Thoracic aorta (tissue), 2 donors: ENCODE measurements at places on chromosomes 6 and 20. TPM values are rescaled to one million over a fixed set of nuclear protein-coding genes. Genes with fewer than 3 reads are reported as not detected.

DNA sequence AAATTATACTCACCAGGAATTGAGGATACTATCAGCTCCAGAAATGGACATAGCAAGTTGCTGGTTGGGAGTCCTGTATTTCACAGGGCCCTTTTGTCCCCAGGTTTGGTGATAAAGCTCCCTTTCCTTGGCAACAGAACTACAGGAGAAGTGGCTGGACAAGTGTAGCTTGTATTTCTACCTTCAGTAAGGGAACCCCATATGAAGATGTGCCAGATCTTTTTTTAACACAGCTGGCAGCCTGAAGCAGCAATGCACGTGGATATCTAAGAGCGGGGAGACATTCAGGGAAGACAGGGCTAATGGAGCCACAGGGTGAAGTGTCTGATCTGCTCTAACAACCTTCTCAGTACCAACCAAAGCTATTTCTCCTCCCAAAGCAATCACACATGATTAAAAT, 373.9 kb upstream of the ID4 start:
- no peak for DNase-seq
- no peak overlapping the region for H3K4me3 ChIP-seq
- H3K27me3 ChIP-seq, result no peaks in the 10 kb centered on the region
- no peaks in the 10 kb centered on the region for H3K36me3 ChIP-seq

GRCh38 chr20:34843421-34843820, 18.0 kb upstream of the NCOA6 start:
- no peak for DNase-seq
- H3K36me3 ChIP-seq, result peaks cover 9% of the 10 kb centered on the region
- no peaks in the 10 kb centered on the region for H3K27me3 ChIP-seq
- no peaks in the 10 kb centered on the region for H3K4me1 ChIP-seq
- no peak overlapping the region for H3K27ac ChIP-seq

Gene ARFRP1
- 56.4 TPM for total RNA-seq

Gene TMEM244
- not detected for total RNA-seq

- H3K36me3 ChIP-seq, result no peaks in the 10 kb centered on the region
- no peaks in the 10 kb centered on the region for H3K4me1 ChIP-seq
- no peak for DNase-seq
- H3K27ac ChIP-seq, result no peak overlapping the region
- no peak overlapping the region for H3K4me3 ChIP-seq
Measured at GRCh38 chr20:24106150-24106800, 117.7 kb upstream of the GGTLC1 start.

GRCh38 chr20:34084227-34084923, 27.7 kb downstream of the EIF2S2 start:
- peaks cover 30% of the 10 kb centered on the region for H3K36me3 ChIP-seq
- no peak overlapping the region for H3K4me3 ChIP-seq
- H3K27me3 ChIP-seq, result no peaks in the 10 kb centered on the region
- DNase-seq, result no peak
- H3K27ac ChIP-seq, result no peak overlapping the region

Gene FOXC1
- 103 TPM for total RNA-seq

DNA sequence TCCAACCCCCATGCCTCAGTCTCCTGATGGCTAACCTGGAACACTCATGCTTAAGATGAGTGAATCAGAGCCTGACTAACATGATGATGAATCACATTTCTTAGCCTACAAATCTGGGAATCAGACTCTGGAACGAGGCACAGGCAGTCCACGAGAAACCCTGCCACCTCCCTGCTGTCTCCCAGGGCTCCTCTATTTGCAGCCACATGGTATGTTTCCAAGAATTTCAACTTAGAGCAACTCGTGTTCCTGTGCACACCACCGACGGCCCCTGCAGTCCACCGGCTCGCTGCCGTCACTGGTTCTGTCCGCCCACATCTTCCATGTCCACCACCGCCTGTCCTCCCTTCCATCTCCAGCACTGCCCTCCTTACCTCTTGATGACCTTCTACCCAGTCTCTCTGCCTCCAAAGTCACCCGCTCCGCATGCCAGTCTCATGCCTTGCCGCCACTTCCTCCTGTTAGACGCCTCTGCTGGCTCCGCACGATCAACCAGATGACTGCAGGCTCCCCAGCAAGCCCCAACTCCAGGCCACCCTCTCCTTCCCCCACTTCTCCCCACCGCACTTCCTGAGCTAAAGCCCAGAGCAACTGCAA, 87.6 kb downstream of the AGPAT4 start:
- H3K27me3 ChIP-seq, result no peaks in the 10 kb centered on the region
- DNase-seq, result no peak
- H3K4me1 ChIP-seq, result no peaks in the 10 kb centered on the region
- no peak overlapping the region for H3K27ac ChIP-seq

- no peak overlapping the region for H3K27ac ChIP-seq
- no peaks in the 10 kb centered on the region for H3K36me3 ChIP-seq
- no peaks in the 10 kb centered on the region for H3K4me1 ChIP-seq
- no peak for DNase-seq
- H3K27me3 ChIP-seq, result no peaks in the 10 kb centered on the region
- H3K4me3 ChIP-seq, result no peak overlapping the region
Measured at GRCh38 chr20:50645253-50646068, 45.9 kb downstream of the RIPOR3 start.

- no peaks in the 10 kb centered on the region for H3K36me3 ChIP-seq
- no peak for DNase-seq
- no peak overlapping the region for H3K4me3 ChIP-seq
- H3K4me1 ChIP-seq, result no peaks in the 10 kb centered on the region
- no peak overlapping the region for H3K27ac ChIP-seq
Measured at GRCh38 chr6:24614043-24614420, 32.0 kb downstream of the KIAA0319 start.

DNA sequence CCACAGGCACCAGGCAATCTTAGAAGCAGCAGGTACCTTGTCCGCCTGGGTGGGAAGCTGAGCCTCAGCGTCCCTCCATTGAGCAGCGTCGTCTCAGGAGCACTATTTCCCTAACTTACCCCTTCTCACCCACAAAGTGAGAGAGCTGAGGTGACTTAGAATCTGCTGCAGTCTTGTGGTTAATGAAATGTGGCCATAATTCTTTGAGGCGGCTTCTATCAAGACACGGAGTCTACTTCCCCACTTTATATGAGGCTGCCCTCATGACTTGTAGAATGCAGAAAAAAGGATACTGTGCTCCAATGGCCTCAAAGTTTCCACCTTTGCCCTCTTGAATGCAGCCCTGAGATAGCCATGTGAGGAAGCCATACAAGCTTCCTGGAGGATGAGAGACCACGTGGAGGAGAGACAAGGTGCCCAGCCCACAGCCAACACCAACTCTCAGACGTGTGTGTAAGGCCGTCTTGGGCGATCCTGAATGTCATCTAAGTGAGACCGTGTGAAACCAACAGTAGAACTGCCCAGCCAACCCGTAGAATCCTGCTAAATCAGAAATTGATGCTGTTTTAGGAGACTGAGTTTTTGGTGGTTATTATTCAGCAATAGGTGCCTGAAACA, 9.1 kb upstream of the TAGAP start:
- DNase-seq, result no peak
- no peak overlapping the region for H3K4me3 ChIP-seq
- no peak overlapping the region for H3K27ac ChIP-seq

Gene RIMS4
- total RNA-seq, result 2.4 TPM

DNA sequence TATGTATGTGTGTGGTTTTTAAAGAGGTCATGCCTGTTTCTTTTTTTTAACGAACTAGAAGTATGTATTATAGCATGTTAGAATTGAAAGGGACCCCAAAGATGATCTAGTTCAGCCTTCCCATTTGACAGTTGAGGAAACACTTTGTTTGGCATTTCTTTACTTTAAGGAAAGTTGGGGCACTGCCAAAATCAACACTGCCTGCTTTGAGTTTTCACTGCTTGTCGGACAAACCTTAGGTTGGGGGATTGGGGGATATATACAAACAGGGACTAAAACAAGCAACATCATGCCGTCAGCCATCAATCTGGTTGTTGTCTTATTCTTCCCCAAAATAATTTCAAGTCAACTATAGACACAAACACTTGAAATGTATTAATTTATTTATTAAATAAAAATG, 14.1 kb upstream of the CALHM6 start:
- H3K27me3 ChIP-seq, result no peaks in the 10 kb centered on the region
- H3K4me3 ChIP-seq, result no peak overlapping the region
- no peak overlapping the region for H3K27ac ChIP-seq
- no peak for DNase-seq
- peaks cover 18% of the 10 kb centered on the region for H3K4me1 ChIP-seq

Gene CEP250
- 29.2 TPM for total RNA-seq

GRCh38 chr20:8398263-8399051, 266.4 kb downstream of the PLCB1 start:
- no peak overlapping the region for H3K4me3 ChIP-seq
- no peaks in the 10 kb centered on the region for H3K27me3 ChIP-seq
- no peaks in the 10 kb centered on the region for H3K4me1 ChIP-seq
- no peaks in the 10 kb centered on the region for H3K36me3 ChIP-seq

- no peak overlapping the region for H3K27ac ChIP-seq
- H3K4me3 ChIP-seq, result no peak overlapping the region
- H3K27me3 ChIP-seq, result no peaks in the 10 kb centered on the region
- H3K4me1 ChIP-seq, result no peaks in the 10 kb centered on the region
Measured at GRCh38 chr6:165448210-165448609, 138.8 kb upstream of the C6orf118 start.

Gene SAPCD1
- total RNA-seq, result not detected

DNA sequence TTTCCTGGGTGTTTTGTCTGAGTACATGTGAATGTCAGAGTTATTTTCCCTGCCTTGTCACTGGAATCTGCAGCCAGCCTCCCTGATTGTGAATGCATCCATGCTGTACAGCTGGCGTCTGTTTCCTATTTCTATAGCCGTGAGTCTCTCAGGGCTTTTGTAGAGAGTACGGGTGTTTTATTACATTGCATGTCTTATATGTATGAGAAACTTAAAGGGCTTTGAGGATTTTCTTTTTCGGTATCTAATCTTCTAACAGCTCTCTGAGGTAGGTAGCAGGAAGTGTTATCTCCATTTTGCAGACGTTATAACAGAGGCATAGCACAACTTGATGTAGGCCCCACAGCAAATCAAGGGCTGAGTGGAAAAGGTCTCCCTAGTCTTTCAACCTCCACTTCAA, 272.9 kb downstream of the PRL start:
- DNase-seq, result no peak
- no peaks in the 10 kb centered on the region for H3K27me3 ChIP-seq
- no peak overlapping the region for H3K27ac ChIP-seq
- H3K36me3 ChIP-seq, result peaks cover 10% of the 10 kb centered on the region

Gene C6orf15
- not detected for total RNA-seq

Gene C6orf141
- 0.42 TPM for total RNA-seq

Gene TMC2
- total RNA-seq, result not detected
